ENCODE measurements at places on chromosomes 11 and 22.

- no peak for DNase-seq
Measured at GRCh38 chr11:130125638-130126037, 33.9 kb upstream of the ST14 start.

GRCh38 chr22:37244114-37244921 lies at the start of gene RAC2:
TSS of gene RAC2 (minus strand) at chr22:37244269. CDS start at chr22:37244148, 121 bp downstream.
- peak; percentile 58 for DNase-seq

DNA sequence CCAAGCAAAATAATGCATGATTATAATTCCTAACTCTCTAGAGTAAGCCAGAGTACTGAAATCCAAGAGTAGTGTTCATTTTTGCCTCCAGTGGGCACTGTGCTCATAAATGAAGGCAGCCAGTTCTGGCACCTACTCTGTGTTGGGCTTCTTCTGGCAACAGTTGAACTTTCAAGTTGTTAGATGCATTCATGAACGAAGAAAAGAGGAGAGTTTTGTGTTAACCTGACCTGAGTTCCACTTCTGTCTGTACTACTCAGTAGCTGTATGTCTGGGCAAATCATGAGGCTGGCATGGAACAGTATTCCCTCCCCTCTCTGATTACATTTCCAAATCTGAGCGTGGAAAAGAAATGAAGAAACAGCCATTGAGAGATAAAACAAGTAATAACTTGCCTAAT lies 20.3 kb upstream of the TENM4 start:
- peak; percentile 81 for DNase-seq

DNA sequence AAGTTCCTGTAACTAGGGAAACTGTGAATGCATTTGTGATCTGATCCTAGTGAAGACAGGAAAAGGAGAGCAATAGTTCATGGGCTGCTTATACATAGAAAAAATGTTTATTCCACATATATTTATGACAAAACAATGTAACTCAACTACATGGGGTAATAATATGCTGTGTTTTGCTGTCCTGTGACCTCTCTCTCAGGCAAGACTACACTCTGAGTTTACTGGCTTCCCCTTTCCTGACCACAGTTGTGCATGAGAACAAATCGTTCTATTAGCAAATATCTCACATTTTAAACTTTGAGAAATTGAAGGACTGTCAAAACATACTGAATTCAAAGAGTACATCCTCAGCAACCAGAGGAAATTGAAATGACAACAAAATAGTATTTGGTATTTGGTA lies 161.9 kb upstream of the TRPC6 start:
- DNase-seq, result no peak

DNA sequence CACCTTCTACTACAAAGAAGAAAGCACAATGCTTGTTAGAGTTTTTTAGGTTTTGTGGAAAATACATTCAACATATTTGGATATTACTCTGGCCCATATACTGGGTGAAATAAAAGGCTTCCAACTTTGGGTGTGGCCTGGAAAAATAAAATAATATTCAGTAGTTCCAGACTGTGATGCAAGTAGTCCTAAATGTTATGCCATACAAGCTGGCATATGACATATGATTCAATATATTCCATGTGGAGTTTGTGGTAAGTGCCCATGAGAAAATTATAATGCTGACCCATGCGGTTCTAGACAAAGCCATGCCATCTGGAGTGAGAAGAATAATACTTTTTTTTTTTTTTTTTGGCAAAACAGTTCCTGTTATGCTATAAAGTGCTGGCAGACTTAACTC lies 683.3 kb downstream of the LUZP2 start:
- no peak for DNase-seq
